ENCODE measurements at places on chromosomes 6 and 20.

- no peak for DNase-seq
Measured at GRCh38 chr20:53937339-53937741, 133.1 kb downstream of the BCAS1 start.

DNA sequence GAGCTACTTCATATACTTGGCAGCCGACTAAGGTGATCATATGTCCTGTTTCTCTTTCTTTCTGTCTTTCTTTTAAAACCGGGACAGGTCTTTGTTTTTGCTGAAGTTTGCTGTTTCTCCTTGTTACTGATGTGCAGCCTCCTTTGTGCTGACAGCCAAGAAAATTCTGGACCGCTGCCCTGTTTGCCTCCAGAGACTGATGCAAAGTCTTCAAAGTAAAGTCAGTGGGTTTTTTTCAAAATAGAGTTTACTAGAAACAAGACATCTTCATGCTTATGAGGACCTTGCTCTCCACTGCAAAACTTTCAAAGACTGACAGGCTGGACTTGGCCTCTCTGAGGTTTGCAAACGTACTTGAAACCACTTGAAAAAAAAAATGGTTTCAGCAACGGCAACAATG, 510.5 kb upstream of the MAP3K7 start:
- no peak for DNase-seq

DNA sequence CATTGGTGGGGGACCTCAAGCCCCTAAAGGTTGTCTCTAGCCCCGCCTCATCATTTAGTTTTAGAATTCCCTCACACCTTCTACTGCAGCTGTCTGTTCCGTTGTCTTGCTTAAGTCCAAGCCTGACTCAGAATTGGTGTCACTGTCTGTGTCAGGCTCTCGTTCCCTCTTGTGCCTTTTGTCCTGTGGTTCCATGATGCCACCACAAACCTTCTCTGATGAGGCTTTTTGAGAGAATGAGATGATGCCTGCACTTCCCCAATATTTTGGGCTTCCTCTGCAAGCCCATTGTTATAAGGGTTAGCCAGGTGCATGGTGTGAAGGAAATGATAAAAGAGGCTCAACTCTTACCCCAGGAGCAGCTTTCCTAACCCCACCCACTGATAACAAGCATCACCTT, 8.1 kb upstream of the AKIRIN2 start:
- DNase-seq: no peak

GRCh38 chr6:168314948-168315347, 4.6 kb downstream of the DACT2 start:
- DNase-seq: no peak

DNA sequence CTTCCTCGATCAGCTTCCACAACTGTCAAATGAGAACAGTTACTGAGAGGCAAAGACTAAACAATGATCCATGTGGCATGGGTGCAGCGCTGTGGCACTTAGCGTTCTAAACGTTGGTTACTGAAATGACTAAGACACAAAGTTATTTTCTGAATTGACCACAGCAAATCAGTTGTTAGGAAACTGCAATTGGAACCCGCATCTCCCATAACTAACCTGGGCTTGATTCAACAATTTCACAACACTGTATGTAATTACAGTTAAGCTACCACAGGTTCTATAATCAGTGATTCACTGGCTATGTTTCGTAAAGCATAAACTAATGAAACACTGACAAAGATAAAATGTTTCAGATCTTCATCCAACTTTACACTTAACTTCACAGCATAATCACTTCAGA, 12.5 kb downstream of the WDR27 start:
- DNase-seq: no peak

DNA sequence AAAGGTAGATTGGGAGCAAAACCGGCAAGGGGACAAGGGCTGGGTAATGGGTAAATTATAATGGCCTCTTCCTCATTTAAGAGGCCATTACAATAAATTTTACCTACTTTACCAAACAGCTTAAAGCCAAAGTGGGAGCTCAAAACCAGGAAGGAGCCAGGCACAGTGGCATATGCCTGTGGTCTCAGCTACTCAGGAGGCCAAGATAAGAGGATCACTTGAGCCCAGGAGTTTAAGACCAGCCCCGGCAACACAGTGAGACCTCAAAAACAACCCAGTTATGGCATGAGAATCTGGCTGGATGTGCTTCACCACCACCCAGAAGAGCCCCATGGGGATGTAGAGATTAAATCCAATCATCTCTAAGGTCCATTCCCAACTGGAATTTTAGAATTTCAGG, 52.9 kb upstream of the TAF8 start:
- DNase-seq: no peak

DNA sequence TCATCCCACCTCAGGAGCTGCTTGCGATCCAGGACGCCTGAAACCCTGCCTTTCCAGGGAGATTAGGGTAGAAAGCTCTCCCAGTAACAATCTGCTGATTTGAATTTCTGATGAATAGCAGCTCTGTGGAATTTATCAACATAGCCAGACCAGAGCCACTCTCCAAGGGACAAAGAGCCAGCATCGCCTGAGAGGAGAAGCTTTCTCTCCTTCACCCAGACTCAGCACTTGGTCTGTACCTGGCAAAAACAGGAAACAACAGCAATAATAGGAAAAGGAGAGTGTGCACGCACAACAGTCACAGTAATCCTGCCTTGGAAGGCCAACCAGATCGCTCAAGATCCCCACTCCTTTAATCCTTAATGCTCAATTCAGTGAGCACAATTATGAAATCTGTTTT, 22.3 kb upstream of the ROS1 start:
- DNase-seq: no peak

- peak; percentile 5 for DNase-seq
Measured at GRCh38 chr6:12065321-12066140, 53.4 kb downstream of the HIVEP1 start.

DNA sequence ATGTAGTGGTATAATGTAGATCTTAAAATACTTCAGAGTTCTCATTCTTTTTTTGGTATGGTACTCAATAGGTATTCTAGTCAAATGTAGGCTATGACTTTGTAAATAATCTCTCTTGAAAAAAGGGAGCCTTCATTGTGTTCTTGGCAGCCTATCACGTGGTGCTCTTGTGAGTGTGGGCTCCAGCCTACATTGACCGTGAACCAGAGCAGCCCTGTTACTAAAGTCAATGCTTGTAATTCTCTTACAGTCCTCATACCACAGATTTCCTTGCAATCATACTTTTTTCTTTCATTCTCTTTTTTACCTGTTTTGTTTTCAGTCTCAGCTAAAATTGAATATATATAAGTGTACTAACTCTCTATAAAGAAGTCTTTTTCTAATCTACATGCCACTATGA, 31.1 kb downstream of the ARID1B start:
- no peak for DNase-seq

DNA sequence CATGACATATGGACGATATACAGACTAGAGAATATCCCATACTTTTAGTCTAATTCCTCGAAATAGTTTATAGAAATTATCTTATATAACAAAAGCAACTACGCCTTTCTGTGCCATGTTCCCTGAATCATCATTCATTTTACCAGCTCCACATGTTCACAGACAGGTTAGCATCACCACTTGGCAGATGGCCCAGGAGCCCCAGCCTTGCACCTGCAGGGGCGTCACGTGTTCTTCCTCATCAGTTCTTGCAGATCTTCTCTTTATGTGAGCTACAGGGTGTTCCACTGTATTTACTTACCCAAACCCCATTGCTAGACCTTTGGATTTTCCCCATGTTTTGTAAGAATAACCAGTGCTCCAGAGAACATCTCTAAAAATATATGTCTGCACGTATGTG, 12.6 kb upstream of the BNIP5 start:
- DNase-seq: peak; percentile 19

DNA sequence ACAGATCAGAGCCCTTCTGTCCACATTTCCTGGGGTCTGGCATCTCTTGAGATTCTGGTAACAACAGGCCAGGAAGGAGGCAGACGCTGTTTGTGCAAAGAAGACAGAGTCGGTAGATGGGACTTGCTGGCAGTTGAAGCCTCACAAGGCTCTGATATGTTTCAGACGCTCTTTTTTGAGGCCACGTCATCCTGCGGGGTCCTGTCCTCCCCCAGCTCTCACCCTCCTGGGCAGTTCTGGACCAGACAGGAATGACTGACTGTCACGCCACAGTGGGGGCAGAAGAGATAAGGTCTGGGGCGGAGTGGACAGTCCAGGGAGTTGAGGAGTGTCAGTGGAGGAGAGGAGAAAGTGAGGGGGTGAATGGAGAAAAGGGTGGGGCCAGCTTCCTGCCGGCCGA, 87.1 kb upstream of the SULF2 start:
- no peak for DNase-seq

- DNase-seq: no peak
Measured at GRCh38 chr20:17500826-17501225, 30.4 kb downstream of the BFSP1 start.

DNA sequence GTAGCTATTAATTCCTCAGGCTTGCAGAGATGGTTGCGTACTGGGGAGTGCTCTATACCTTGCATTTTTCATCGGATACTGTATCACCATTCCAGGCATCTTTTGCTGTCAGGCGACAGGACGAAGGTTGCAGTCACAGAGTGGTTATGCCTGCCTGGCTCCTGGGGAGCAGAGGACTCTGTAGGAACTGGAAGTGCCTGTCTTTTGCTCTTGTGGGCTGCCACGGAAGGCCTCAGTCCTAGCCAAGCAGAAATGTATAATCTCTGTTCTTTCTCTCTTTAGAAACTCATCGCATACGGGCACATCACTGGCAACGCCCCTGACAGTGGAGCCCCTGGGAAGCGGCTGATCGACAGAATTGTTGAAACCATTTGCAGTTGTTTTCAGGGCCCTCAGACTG, 29.5 kb downstream of the ARFGEF2 start:
- DNase-seq: no peak

- DNase-seq: no peak
Measured at GRCh38 chr6:113271437-113271836, 585.7 kb upstream of the MARCKS start.

- no peak for DNase-seq
Measured at GRCh38 chr6:72559067-72559466, 62.8 kb upstream of the KCNQ5 start.

DNA sequence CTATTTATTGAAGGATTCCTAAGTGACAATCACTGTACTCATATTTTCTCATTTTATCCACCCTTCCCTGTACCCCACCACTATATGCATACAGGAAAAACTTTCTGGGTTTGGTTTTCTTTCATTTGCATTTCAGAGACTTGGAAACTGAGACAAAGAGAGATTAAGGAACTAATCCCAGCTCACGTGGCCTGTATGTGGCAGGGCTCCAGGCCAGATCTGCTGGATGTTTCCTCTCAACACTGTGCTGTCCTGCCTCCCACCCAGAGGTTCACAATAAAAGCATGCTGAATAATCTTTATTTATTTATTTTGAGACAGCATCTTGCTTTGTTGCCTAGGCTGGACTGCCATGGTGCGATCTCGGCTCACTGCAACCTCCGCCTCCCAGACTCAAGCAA, 50.2 kb downstream of the CEP162 start:
- no peak for DNase-seq

DNA sequence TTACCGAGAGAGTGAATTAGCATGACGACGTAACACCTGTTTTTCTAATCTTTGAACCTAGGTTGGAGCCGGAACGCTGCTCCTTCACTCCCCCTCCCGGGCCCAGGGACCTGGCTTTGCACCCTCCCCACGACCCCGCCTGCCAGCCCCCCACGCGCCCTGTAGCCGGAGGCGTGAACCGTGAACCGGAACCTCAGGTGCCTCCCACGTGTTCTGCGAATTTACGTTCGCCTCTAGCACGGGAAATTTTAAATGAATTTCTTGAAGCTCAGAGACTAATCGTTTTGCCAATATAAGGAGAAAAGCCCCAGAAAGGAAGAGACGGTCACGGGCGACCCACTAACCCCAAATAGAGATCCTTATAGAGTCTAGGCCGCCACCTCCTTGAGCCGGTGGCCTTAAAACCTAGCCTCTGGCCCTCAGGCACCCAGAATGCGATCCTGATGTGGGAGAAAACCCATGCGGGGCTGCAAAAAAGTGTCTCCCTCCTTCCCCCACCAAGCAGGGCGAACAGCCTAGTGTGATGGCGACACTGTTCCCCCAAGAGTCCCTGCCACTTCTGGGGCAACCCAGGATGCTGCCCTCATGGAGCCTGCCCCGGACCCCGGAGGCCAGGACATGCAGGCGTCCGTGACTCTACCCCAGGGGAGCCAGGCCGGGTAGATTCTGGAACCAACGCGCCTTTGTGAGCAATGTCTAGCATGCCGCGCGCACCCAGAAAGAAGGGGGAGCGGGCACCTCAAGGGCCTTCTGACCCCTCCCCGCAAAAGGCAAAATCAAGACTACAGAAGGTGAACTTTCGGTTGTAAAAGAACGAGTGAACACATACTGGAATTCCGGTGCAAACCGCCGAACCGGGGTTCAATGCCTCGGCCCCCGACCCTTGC, 2.7 kb upstream of the SIM1 start:
- no peak for DNase-seq

- DNase-seq: no peak
Measured at GRCh38 chr20:382291-383115, 1.9 kb downstream of the TRIB3 start.

- no peak for DNase-seq
Measured at GRCh38 chr20:23206061-23206460, 119.9 kb upstream of the CD93 start.

DNA sequence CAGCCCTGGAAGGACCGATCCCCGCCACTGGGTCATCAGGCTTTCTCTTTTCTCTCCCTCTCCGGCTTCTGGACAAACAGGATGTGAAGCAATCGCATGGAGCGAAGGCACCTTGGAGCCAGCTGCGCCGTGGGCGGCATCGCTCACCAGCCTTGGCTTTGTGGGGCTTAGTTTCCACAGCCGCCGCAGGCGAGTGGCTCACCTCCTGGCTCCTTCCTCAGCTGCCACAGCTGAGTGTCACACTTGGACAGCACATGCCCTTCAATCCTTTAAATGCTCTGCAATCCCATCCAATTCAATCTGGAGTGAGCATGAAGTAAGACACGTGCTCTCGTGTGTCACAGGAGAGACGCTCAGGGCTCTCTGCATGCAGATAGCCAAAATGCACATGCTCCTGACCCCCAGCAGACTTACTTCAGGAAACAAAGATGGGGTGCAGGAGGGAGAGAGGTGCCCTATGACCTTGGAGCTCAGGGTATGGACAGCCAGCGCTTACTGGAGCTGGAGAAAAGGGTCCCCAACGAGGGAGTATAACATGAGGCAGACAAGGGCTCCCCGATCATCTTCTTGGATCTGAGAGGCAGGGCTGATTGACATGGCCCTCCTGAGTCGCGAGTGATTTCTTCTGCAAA, 70.9 kb downstream of the BMP7 start:
- no peak for DNase-seq

- no peak for DNase-seq
Measured at GRCh38 chr6:131951576-131952230, 531 bp upstream of the CCN2 start.

- no peak for DNase-seq
Measured at GRCh38 chr6:137115658-137116057, 57.8 kb downstream of the IL22RA2 start.
